Activated T-cell treated with anti-CD3 and anti-CD28 coated beads, Interleukin-2, amount 50 U/mL, for 4 hours (primary cell): ENCODE measurements at places on chromosomes 7 and 10.
A peak's percentile ranks its signal among the peaks of the same experiment; 100 is the strongest.

- no peak for DNase-seq
Observed at GRCh38 chr7:47147213-47147631, 434.7 kb downstream of the TNS3 start.

GRCh38 chr7:48004638-48005037 lies 24.3 kb downstream of the SUN3 start:
- no peak for DNase-seq

DNA sequence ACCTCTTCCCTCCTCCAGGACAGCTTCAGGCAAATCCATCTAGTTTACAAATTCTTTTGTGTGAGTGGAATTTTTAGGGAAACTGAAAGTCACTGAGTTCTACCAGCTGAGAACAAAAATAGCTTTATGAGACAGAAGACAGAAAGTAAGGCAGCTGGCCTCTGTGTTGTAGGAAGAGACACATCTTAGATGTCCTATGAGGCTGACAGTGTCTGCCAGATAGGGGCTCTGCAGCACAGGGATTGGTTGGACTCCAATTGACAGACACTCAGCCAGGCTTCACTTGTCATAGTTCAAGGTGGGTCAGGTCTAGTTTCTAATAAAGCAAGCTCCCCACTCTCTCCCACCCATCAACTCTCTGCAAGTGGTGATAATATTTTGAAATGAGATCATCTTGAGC lies 574.9 kb downstream of the CCSER2 start:
- no peak for DNase-seq

- DNase-seq, result no peak
Observed at GRCh38 chr7:620885-621284, 101.2 kb upstream of the PDGFA start.

GRCh38 chr7:1290026-1290678 lies 57.5 kb downstream of the UNCX start:
- peak; percentile 18 for DNase-seq

- no peak for DNase-seq
Observed at GRCh38 chr7:43615558-43616145, 32.7 kb downstream of the STK17A start.

DNA sequence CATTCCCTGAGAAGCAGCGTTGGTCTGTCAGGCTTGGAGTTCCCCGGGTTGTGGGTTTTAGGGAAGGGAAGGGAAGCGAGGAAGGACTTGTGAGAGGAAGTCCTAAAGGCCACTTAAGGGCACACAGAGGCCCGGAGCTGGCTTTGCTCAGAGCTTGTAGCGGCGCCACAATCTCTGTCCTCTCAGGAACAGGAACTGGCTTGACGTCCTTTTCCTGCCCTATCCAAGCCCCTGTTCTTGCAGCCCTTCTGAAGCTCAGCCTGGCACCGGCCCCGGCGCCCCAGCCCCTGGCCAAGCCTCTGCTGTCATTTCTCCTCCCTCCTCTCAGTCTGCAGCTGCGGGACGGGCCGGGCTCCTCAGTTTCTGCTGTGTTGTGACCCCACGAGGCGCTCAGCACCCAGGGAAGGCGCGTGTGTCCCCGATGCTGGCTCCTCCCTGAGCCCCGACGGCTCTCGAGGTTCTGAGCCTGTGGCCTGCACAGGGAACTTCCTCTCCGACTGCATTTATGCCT lies at the start of gene GIMAP8:
Gene GIMAP8, plus strand, starts transcription at position 140 of the 511 bp plus-strand sequence. CDS start 16,069 bp downstream, outside the sequence.
- DNase-seq, result peak; percentile 57

- no peak for DNase-seq
Observed at GRCh38 chr10:28331066-28331465, 28.2 kb upstream of the MPP7 start.

DNA sequence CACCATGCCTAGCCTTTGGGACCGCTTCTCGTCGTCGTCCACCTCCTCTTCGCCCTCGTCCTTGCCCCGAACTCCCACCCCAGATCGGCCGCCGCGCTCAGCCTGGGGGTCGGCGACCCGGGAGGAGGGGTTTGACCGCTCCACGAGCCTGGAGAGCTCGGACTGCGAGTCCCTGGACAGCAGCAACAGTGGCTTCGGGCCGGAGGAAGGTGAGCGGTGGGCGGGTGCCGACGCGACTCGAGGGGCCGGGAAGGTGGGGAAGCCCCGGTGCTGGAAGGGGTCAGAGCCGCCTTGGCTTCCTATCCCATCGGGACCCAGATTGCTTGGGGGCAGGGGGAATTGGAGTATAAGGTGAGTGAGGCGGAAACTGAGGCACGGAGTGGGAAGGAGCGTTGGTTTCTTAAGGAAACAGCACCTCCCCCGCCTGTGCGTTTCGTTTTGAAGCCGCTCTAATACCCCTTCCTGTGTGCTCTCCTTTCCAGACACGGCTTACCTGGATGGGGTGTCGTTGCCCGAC lies 547 bp downstream of the DDIT4 start:
- peak; percentile 33 for DNase-seq

- DNase-seq, result no peak
Observed at GRCh38 chr10:59577984-59578383, 131.7 kb downstream of the SLC16A9 start.

DNA sequence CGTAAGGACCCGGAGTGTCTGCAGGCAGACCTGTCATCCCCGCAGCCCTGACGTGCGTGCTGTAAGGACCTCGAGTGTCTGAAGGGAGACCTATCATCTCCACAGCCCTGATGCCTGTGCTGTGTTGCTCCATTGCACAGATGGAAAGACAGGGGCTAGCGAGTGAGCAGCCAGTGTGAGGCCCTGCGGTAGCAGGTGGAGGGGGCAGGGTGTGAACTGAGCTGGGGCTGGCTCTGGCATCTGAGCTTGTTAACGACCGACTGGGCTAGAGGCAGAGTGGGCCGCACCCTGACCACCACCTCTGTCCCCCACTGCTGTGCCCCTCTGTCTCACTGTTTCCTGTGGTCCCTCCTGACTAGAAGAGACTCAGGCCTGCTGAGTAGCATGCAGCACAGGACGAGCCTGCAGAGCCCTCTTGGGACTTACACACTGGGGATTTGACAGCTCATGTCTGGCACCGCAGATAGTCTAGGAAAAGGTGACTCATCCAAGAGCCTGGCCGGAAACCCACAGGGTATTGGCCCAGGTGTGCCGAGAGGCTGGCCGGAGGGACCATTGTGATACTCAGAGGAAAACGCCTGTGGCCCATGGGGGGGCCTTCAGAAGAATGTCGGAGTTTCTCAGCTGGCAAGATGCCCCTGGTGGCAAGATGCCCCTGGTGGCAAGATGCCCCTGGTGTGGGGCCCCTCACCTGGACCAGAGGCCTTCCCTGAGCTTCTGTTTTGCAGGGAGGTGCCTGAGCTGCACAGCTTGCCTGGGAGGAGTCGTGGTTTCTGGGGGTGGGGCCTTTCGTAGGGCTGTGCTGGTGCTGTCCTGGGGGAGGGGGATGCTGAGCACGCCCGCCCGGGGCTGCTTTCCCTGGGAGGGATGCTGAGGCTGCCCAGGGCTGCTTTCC lies 34.3 kb downstream of the INPP5A start:
- peak; percentile 45 for DNase-seq

- DNase-seq, result no peak
Observed at GRCh38 chr7:37916673-37917660, at the start of gene SFRP4. TSS of gene SFRP4 (minus strand) at chr7:37916817. CDS start at chr7:37916537, 280 bp downstream.

DNA sequence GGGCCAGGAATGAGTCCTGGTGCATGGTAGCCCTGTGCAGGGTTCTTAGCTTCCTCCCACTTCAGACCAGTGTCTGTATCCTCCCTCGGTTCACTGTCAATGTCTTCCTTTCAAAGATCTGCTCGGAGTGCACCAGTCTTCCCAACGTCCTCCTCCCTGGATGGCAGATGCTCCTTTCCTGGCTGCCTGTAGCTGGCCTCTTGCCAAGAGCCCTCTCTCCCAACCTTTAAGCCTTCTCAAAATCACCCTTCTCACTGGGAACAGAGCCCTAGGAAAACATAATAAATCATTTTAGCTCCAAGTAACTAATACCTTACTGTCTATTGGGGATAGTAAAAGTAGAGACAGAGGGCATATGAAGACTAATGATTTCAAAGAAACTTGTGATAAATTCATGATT lies 490.6 kb downstream of the CCSER2 start:
- no peak for DNase-seq

- DNase-seq, result no peak
Observed at GRCh38 chr7:86978808-86979506, 80.5 kb downstream of the ELAPOR2 start.

- no peak for DNase-seq
Observed at GRCh38 chr10:24518411-24518810, 205.3 kb downstream of the ARHGAP21 start.

DNA sequence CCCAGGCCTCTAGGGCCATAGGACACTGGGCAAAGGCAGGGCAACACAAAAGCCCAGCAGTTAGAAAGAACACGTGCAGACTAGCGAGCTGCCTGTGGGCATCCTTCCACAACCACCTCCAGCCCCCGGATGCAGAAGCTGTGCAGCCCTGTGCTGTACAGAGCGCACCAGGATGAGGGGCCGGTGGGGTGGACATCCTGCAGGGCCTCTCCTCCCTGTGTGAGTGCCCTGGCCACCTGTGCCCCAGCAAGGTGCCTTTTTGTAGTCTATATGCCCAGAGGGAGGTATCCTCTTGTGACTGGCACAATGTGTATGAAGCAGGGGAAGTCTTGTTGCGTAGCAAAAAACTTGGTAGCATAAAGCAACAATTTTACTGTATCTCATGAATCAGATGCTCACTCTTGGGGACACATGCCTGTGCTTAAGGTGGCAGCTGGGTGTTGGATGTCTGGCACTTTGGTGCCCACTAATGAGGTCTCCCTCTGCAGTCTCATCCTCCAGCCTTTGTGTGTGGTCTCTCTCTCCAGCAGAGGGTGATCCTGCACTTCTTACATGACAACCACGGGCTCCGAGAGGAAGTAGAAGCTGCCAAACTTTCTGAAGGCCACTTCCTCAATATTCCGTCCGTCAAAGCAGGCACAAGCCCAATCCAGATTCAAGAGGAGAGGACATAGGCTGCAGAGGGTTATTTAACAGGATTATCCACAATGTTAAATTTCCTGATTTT lies 8.7 kb downstream of the NCAPG2 start:
- peak; percentile 35 for DNase-seq

DNA sequence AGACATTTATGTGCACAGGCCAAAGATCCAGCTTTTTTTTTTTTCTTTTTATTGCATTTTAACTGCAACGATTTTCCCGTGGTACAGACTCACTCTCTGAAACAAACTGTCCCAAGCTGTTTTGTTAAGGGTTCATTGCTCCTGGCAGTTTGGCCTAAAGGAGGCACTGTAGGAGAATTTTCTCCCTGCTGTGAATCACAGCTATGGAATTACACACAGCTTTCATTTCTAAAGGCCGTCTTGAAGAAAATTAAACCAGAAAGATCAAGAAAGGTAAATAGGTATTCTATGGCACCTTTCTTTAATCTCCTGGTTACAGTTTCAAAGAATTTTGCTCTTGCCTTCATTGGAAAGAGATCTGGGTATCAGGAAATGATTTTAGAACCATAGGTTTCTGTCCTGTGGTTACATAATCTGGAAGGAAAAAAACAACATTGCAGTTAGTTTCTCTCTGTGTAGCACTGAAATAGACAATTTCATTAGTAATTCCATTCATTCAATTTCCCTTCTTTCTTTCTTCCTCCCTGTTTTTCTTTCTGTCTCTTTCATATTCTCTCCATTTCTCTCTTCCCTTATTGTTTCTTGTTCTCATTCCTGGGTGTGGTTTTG lies 51.2 kb downstream of the PDK4 start:
- no peak for DNase-seq

DNA sequence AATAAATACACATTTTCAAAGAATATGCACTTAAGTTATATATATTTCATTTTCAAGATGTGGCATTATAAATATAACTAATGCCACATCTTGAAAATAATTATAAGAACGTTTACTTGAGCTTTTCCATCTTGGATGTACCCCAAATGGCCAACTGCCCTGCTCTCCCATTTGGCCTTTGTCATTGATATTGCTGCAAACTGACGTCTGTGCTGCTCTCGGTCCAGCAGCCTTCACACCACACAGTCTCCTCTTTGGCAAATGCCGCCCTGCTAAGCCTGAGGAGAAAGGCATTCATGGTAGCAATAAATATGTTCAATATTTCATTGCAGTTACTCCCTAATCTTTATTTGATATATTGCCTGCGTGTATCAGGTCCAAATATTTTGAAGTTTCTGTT lies 384.6 kb upstream of the ADARB2 start:
- DNase-seq, result no peak

GRCh38 chr7:76220185-76221057 lies 18.7 kb downstream of the SRRM3 start:
- no peak for DNase-seq

DNA sequence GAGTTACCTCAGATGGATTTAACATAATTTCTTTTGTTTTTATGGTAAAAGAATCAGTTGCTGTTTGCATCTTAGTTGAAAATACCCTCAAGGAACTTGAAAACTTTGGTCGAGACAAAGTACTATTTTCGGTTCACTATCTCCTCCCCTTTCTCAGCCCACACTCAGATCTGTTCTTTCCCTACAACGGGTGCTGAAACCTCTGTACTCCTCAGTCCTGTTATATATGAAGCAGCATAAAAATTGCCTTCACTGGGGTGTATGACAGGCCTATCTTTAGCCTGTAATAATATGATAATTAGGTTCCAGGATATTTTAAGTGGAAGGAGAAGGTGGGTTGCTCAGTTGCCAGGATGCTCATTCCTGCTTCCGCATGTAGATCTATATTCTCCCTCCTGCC lies 105.2 kb upstream of the NOBOX start:
- no peak for DNase-seq

DNA sequence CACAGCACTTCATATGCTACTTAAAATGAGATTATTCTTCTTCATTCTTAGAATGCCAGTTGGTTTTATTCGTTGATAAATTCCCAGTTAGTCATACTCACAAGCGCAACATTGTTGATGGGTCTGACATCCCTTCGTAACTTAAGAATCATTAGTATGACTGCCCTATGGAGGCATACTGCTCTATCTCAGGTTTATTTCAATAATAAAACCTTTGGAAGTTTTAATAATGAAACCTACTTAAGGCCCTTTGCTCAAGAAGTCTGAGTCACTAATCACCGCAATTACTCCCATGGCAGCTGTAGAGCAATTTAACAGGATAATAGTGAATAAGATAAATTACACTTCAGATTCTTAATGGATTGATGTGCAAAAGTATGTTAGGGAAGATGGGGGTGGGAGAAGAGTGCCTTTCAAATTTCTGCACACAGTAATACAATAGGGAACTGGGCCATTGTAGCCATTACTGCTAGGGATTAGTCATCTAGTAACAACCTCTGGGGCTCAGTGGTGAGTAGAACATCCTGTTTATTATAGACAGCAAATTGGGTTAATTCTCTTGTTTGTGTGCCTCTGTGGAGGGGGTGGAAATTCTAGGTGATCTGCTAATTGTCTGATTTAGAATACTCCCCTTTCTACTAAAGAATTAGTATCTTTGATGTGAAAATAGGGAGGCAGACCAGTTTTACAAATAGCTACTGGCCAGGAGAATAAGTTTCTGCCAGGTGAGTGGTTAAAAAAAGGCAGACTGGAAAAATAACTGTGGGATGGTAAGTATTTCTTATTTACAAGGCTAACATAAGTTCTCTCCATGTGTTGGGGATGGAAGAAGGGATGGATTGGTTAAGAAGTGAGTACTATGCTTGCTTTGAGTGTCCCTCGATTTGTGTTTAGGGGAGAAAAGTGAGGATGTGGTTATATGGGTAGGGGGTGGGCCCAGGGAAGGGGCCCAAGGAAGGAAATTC lies 74.5 kb upstream of the VKORC1L1 start:
- DNase-seq, result no peak

GRCh38 chr7:152467225-152467624 lies 31.4 kb upstream of the KMT2C start:
- no peak for DNase-seq

GRCh38 chr7:3338161-3338560 lies 37.1 kb downstream of the SDK1 start:
- no peak for DNase-seq

- DNase-seq, result no peak
Observed at GRCh38 chr7:96598421-96598820, 111.2 kb downstream of the SEM1 start.

GRCh38 chr7:156820445-156821063 lies 72.4 kb downstream of the LMBR1 start:
- no peak for DNase-seq
